ENCODE measurements at places on chromosomes 16 and 17.

- no peak for DNase-seq
Measured at GRCh38 chr16:50021544-50021943, 3.5 kb upstream of the CNEP1R1 start.

DNA sequence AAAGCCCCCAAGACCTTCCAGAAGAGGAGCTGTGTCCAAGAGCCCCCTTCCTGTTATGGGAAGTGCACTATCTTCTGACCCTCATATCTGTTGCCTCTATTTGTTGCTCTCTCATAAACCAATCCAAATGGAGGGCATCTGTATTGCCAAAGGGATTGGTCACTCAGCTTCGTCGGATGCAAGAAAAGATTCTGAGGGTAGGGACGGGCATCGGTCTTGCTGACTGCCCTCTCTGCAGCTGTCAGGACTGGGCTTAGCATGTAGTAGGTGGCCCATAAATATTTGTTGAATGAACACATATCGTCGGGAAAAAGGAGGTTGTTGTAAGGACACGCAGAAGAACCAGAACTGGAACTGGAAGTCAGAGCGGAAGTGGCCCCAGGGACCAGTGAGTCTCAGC lies 44.1 kb downstream of the CCDC42 start:
- DNase-seq, result no peak

DNA sequence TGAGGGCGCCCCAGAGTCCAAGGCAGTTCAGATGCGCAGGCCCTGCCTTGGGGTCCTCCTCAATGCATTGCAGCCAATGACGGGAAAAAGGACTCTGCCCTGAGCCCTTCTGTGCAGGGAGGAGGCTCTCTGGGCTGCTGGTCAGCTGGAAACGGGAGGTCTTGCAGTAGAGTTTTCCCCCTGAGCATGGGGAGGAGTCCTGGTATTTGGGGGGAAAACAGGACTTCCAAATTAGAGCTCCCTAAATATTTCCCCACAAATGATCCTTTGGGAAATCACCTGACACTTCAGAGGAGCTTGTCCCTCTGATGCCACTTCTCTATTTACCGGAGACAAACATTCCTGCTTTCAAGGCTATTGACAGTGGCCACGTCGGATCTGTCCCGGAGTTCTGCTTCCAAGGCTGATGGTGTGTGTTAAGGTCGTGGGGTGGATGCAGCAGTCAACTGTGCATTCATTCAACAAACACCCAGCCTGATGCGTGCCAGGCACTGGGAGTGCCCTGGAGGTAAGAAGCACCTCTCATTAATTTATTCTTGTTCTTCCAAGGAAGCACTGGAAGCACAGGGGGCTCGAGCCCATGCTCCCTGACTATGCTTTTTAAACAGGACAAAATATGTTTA lies 73.0 kb upstream of the DNAH17 start:
- DNase-seq, result no peak

DNA sequence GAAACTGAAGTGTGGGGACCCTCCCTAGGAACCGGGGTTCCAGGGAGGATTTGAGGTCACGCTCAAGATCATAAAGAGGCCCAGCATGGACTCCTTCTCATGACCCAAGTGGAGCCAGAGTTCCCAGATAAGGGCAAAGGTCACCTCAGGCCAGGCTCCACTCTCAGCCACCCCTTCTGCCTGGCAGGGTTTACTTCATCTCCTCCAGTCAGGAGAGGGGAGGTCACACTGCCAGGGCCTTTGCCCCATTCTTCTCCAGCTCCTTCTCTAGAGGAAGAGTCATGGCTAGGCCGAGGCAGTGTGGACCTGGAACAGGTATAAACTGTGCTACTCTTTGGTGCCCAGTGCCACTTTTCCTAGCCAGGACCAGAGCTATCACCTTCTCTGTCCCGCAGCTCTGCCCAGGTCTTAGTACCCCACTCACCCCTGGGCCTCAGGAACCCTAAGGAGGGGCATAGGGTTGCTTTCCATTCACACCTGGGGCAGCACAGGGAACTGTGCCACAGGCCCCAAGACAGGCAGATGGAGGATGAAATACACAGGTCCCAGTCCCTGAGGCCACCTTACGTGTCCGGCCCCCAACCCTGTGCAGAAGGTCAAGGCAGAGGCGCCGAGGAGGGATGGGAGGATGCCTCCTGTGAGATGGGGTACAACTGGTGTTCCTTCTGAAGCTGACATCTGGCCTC lies 879 bp upstream of the ACSF2 start:
- no peak for DNase-seq

GRCh38 chr16:2022723-2023091 lies 3.1 kb downstream of the NPW start:
- DNase-seq, result no peak

GRCh38 chr17:4492721-4493561 lies 5.7 kb upstream of the SPNS2 start:
- no peak for DNase-seq

- peak; percentile 6 for DNase-seq
Measured at GRCh38 chr16:2804728-2805127, 6.5 kb downstream of the PRSS41 start.

- no peak for DNase-seq
Measured at GRCh38 chr16:4529085-4530060, 9.2 kb downstream of the CDIP1 start.

DNA sequence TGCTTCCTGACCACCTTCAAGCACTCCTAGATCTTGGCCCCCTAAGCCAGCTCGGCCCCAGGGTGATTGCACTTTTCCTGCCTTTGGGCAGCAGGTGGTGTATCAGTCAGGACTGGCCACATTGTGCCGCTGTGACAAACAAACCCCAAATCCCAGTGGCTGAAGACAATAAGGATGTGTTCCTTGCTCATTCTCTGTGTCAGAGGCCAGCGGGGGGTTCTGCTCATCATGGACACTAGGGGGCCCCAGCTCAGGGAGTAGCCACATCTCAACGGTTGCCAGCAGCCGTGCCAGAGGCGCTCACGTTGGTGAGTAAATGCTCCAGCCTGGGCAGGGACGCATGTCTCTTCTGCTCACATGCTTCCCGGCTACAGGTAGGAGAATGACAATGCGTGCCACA lies 60.4 kb downstream of the ZDHHC7 start:
- peak; percentile 27 for DNase-seq

GRCh38 chr17:67672592-67673335 lies 45.0 kb upstream of the NOL11 start:
- no peak for DNase-seq

- DNase-seq, result no peak
Measured at GRCh38 chr17:55458978-55459377, 37.3 kb upstream of the MMD start.
